ENCODE measurements at places on chromosomes 11 and 22.

GRCh38 chr11:15053191-15053685 lies 20.2 kb upstream of the CALCB start:
- no peak for DNase-seq

DNA sequence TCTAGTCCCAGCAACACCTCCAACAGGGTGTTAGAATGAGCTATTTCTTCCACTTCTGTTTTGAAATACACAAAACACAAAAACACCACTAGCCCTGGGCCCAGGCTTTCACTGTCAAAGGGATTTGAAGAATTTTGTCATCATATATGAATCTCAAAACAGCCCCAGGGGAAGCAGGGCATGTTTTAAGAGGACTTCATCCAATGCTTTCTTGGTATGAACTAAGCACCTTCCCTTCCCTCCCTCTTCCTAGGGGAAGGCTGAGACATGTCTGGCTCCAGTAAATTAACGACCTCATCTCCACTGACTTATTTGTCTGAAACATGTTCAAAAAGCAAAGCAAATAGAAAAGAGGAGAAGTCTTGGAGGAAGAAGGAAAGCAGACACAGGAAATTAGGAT lies 75.7 kb upstream of the INCENP start:
- peak; percentile 11 for DNase-seq

- DNase-seq: no peak
These were observed 11.9 kb upstream of the MRGPRX2 start for GRCh38 chr11:19072464-19072863.

DNA sequence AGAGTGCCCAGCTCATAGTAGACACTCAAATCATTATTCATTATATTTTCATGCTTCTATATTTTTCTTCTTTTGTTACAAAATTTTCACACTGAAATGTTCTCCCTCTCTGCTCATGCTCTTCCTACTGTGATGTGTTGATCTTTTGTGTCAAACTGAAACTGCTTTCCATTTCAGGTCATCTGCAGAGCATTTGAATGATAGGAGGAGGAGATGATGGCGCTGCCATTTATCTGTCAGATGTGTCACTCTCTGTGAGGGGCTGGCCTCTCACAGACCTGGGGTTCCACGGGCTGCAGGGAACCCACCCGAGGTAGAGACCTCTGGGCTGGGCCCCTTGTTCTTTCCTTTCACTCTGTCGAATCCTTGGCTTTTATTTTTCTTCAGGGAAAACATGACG lies 41.1 kb downstream of the OR10A6 start:
- no peak for DNase-seq

- no peak for DNase-seq
These were observed 23.5 kb upstream of the MSANTD2 start for GRCh38 chr11:124823512-124824376.

DNA sequence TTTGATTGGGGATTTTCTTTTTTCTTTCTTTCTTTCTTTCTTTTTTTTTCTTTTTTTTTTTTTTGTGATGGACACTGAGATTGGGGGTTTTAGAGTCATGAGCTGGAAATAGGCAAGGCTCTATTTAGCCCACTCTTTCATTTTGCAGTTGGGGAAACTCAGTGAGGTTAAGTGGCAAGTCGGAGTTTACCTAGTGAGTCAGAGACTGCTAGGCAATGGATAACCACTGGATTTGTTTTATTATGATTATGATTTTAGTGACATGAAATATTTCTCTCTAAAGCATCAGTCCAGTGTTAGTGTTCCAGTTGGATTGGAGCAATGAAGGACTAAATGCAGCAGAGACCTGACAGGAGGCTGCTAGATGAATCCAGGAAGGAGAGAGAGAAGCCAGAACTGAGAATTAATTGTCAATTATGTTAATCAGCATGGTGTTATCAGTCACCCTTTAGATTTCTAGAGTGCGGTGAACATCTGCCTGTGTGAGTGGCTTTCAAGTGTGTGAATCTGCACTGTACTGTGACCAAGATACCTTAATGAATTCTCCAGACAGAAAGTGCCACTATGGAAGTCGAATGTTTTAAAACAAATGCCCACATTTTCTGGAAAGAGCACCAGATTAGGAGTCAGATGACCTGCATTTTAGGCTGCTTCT lies 10.9 kb downstream of the BMAL1 start:
- DNase-seq: no peak

- DNase-seq: no peak
These were observed 61.6 kb downstream of the STK33 start for GRCh38 chr11:8532475-8532874.

GRCh38 chr11:3807909-3808860 lies at the start of gene PGAP2:
Gene PGAP2, plus strand, starts transcription at chr11:3808560. Its CDS starts 2,700 bp downstream, at chr11:3811260.
- peak; percentile 41 for DNase-seq

GRCh38 chr11:10876158-10876557 lies 18.3 kb upstream of the ZBED5 start:
- DNase-seq: no peak

- DNase-seq: peak; percentile 37
These were observed 105.1 kb downstream of the HIPK3 start for GRCh38 chr11:33362051-33362910.

DNA sequence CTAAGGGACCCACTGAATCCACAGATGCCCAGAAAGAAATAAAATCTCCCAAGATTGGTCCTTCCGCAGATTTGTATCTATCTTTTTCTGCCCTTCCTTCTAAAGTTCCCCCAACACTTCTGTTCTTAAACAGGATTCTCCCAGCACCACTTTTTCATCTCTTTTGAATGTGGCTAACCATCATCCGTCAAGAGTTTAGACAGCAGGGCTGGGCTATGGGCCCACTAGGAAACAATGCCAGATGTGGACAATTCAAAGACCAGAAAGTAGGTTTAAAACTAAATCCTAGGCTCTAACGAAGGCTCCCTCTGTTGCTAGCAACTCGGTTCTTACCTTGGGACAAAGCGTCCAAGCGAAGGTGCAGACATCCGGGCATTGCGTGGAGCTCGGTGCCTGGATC lies 100.0 kb downstream of the AMBRA1 start:
- DNase-seq: no peak

DNA sequence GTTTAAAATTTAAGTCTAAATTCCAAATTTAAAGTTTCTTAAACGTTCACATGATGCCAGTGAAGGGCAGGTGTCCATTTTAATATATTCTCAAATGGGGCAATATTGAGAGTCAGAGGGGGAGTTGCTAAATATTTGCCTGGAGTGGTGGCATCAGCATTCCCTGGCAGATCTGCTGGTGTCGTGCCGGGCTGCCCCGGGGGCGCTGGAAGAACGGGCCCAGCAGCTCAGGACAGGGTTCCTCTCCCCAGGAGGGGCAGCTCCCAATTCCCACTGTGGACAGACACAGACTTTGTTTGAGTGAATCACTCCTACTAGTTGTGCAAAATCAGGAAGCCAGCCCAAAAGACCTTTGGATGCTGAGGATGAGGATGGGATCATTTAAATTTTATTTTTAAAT lies 468.7 kb upstream of the B3GAT1 start:
- DNase-seq: no peak

GRCh38 chr11:113305440-113306336 lies 8.7 kb upstream of the TTC12 start:
- peak; percentile 47 for DNase-seq

DNA sequence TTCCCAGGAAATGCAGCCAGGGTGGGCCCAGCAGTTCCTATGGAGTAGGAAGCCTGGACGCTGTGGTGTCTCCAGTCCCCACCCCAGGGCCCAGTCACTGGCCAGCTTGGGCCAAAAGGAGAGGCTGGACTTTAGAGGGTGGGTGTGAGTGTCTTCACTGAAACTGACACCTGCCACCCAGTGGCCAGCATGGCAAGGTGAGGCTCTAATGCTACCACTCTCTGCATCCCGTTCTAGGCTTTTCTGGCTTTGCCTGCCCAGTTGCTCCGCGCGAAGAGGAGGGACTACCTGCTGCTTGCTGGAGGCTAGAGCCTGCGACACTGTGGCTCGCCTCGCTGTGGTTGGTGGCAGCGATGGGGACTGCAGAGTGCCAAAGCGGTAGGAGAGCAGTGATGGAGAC lies 35.4 kb downstream of the C22orf42 start:
- DNase-seq: no peak

GRCh38 chr22:44531487-44531886 lies 33.5 kb upstream of the RTL6 start:
- DNase-seq: peak; percentile 36

- no peak for DNase-seq
These were observed 10.3 kb downstream of the SRSF8 start for GRCh38 chr11:95076981-95077380.

DNA sequence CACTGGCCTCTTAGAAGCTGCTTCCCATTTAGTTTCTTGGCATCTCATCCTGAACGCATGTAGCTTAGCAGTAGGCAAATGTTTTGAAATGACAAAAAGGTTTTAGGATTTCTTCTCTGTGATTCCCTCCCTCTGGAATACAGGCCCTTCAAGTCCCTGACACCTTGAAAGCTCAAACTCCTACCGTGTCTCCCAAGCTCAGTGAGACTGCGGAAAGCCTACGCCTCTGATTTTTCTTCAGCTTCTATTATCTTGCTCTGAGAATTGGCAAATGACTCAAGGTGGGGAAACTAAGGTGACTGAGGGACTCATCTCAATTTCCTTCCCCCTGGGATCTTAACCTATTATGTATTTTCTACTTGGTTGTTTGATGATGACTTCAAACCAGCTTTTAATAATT lies 130.3 kb downstream of the ENTHD1 start:
- no peak for DNase-seq

DNA sequence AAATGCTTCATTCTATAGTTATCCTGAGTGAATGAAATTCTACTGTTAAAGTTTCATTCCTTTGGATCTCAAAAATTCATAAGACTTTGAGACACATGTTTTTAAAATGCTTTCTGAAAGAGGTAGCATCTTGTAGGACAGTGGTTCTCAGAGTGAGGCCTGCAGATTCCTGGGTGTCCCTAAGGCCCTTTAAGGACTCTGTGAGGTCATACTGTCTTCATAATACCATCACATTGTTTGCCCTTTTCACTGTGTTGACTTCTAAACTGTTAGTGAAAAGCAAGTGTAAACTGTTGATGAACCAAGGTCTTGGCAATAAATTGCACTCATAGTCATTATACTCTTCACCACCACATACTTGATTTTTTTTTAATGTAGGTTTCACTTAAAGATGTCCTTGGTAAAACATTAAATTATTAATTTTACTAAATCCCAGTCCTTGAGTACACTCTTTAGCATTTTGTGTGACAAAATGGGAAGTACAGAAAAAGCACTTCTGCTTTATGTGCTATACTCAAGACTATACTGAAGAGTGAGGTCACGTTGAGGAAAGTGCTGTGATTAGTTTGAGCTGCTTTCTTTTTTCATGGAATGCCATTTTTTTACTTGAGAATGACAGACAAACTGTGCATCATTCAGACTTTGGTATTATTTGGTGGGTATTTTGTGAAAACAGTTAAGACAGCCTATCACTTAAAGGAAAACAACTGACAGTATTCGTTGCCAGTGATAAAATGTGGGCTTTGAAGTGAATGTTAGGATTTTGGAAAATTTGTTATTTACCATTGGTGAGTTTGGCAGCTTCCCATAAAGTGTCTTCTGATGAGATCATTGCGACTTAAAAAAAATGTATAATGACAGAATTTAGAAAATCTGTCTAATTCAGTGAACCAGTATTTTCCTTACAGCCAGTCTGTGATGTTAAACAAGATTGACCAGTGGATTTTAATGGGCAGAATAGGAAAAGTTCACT lies 61.1 kb downstream of the SPECC1L start:
- peak; percentile 17 for DNase-seq

Measured in amniotic epithelial cell (primary cell).